ENCODE measurements at places on chromosomes 1 and 21.

- no peak for DNase-seq
These were observed 6.3 kb downstream of the SF3A3 start for GRCh38 chr1:37983546-37983945.

GRCh38 chr1:107244709-107245500 is 104.1 kb downstream of the NTNG1 start:
- no peak for DNase-seq

DNA sequence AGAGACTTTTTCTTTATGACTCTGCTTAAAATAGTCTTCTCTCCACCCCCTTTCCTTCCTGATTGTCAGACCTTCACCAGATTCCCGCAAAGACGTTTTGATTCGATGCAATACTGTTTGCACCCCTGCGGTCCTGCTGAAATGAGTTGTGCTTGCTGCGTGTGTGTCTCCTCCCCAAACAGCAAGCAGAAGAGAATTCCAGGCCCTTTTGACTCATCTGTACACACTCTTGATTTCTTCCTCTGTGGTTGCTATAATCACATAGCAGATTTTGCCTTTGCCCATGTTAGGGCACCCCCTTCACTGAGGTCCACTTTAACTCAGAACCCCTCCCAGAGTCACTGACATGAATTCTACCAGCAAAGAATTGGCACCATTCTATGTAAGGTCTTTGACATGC is 136.5 kb downstream of the ZZZ3 start:
- DNase-seq: no peak

DNA sequence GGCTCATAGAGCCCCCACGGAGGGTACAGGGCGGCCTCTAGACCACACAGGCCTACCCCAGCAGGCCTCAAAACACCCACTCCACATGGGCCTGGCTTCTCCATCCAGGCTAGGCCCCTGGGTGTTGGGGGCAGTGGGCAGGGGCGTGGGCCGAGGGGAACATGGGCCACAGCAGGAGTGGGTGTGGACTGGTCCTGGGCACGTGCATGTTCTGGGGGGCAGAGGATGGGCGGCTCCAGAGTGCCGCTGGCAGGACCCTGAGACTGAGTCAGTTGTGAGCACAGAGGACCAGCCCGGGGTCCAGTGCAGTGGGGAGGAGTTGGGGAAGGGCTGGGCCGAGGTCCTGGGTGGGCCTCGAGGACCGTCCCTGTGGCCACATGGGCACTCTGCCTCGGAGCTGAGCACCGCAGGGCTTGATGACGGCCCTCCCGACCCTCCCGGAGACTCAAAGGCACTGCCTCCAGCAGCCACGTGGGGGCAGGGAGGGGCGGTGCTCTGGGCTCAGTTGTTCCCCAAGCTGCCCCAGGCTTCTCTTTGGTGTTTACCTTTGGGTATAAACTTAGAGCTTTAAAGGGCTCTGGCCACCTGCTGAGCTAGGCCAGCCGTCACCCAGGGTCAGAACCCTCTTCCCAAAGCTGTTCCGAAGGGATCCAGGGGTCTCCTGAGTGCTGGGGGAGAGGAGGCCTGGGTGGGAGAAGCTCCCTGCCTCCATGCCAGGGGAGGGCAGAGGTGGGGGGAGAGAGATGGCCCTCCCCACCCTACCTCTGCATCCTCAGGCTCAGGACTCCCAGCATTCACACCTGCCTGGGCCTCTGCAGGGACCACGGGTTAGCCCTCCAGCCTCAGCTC is 79.9 kb downstream of the MORN1 start:
- peak; percentile 55 for DNase-seq

DNA sequence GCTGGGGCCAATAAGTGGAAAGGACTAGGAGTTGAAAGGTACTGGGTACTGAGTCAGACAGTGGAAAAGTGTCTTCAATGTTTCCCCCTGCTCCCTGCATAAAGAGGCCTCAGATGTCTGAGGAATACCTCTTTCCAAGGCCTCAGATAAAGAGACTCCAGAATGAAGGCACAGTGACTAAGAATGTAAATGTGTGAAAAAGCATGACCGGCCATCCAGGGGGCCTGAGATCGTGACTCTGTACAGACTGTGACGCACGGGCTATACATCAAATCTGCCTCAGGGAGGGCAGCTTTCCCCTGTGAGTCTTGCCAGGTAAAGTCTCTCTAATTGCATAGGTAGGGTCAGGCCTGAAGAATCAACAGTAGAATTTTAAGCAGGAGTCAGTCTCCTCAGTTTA is 1690.5 kb downstream of the KCNT2 start:
- no peak for DNase-seq

- no peak for DNase-seq
These were observed 10.3 kb upstream of the LHX4 start for GRCh38 chr1:180219776-180220175.

- no peak for DNase-seq
These were observed 2.4 kb upstream of the WNT3A start for GRCh38 chr1:228004331-228004855.

DNA sequence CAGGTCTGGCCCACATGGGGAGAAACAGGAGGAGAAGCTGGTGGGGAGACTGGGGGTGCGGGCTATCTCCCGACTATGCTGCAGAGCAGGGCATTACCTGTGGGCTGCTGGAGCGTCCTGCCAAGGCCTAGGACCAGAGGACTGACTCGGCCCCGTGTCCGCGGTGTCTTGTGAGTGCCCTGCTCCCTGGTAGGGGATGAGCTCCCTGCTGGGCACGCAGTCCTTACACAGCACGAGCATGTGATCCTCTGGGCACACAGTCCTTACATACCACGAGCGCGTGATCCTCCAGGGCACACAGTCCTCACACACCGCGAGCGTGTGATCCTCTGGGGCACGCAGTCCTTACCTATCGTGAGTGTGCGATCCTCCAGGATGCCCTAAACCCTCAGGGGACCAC is 31.8 kb upstream of the CSF3R start:
- no peak for DNase-seq
